Left lung (tissue), 14 donors: ENCODE measurements at places on chromosomes 5 and 9. TPM values are rescaled to one million over a fixed set of nuclear protein-coding genes. Genes with fewer than 3 reads are reported as not detected.
A peak's percentile ranks its signal among the peaks of the same experiment; 100 is the strongest.

Gene TAF11L9
- not detected for polyA plus RNA-seq

GRCh38 chr5:93510626-93511380, 70.2 kb downstream of the NR2F1-AS1 start:
- DNase-seq, result no peak

- no peak for DNase-seq
These were observed 239.7 kb upstream of the KLF9 start for GRCh38 chr9:70654144-70654543.

Gene GHR
- 19.2 TPM for polyA plus RNA-seq

- no peak for DNase-seq
These were observed 253.4 kb downstream of the NR2F1-AS1 start for GRCh38 chr5:93327605-93328004.

DNA sequence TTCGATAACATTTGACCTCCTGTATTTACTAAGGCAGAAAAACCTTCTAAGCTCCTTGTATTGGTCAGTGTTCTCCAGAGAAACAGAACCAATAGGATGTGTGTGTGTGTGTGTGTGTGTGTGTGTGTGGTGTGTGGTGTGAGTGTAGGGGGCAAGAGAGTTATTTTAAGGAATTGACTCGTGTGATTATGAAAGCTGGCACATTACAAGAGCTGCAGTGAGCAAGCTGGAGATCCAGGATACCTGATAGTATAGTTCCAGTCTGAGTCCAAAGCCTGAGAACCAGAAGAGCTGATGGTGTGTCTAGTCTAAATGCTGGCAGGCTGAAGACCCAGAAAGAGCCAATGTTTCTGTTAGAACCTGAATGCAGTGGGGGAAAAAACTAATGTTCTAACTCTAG, 21.2 kb upstream of the PIK3R1 start:
- DNase-seq, result no peak

GRCh38 chr5:160280384-160281095, 31.8 kb downstream of the CCNJL start:
- no peak for DNase-seq

DNA sequence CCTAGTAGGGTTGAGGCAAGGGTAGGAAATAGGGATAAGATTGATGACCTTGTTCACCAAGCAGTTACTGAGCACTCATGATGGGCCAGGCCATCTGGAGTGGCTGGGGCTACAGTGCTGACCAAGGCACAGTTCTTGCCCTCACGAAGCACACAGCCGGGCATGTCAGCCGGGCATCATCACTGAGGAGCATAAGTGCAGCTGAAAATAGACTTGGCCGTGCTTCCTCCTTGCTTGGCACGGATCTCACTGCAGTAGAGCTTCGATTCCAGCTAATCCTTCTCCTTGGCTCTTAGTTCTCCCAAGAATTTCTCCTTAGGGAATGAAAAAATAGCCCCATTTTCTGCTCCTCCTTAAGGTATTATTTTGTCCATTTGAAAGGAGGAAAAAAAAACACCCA, 116.6 kb downstream of the NMUR2 start:
- no peak for DNase-seq

DNA sequence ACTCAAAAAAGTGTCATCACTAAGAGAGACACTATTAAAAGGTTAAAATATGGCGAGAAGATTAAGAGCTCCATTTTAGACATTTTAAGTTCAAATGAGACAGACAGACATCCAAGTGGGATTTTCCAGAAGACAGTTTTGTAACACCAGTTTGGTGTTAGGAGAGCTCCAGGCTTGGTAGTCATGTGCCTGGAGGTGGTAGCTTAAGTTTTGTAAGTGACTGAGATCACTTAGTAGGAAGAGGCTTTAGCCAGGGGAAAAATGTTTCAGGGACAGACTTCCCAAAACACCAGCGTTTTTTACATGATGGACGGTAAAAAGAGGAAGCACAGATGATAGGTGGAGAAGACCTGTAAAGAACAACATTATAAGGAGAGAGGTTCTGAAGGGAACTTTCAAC, 150.3 kb downstream of the GIN1 start:
- DNase-seq, result no peak

DNA sequence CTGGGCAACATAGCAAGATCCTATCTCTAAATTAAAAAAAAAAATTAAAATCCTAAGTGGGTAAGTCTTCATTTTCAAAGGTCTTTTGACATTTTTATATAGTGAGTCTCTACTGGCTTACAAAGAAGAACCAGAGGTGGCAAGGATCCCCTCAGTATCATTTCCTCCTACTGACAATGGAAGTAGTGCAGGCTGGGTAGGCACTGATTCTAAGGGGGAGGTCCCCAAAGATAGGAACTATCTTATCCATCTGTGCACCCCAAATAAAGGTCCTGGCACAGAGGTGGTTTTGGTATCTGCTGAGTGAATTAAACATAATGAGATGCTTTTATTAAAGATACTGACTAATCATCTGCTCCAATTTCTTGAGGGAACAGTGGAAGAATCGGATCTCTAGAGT, 4.2 kb downstream of the FAM193B start:
- DNase-seq, result no peak

Gene EIF4E1B
- not detected for polyA plus RNA-seq

Gene SURF1
- 28.2 TPM for polyA plus RNA-seq

Gene TLE1
- 39.1 TPM for polyA plus RNA-seq

- DNase-seq, result peak; percentile 53
These were observed 71.4 kb downstream of the RALGPS1 start for GRCh38 chr9:126985870-126986498.

DNA sequence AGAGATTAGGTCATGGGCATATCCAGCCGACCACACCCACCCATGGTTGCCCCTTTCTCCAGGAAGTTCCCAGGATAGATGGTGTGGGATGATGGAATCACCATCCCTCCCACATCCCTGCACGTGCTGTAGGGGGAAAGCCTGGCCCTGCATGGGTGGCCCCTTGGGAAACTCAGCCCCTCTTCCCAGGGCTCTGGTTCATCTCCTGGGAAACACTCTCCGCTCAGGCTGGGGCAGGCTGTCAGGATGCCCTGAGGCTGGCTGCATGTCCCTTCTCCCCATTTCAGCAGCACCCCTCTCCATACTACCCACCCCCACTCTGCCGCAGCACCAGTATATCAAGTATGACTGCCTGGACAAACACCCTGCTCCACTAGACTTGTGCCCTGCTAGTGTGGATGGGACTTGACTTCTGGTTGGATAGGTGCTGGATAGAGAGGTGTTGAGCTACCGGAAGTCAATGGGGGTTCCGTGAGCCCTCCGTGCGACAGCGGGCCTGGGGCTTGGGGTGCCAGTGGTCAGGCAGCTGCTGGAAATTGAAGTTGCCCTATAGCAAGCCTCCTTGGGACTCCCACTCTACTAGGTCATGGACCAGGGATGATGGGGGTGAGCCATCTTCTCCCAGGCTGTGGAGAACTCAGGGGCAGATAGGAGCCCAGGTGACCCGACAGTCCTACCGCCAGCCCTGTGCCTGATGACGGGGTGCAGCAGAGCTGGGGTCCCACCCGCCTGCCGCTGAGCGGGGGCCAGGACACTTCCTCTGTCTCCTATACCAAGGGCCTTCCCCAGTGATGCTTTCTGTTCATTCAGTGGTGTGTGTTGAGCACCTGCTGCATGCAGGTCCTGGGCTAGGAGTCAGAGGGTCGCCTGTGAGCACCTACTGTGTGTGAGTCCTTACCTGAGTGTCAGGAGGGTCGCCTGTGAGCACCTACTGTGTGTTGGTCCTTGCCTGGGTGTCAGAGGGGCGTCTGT, 69.4 kb upstream of the COL5A1 start:
- no peak for DNase-seq

Gene PHF24
- 0.47 TPM for polyA plus RNA-seq
